Adrenal gland (tissue), 19 donors: ENCODE measurements at places on chromosomes 6 and 20. TPM values are rescaled to one million over a fixed set of nuclear protein-coding genes. Genes with fewer than 3 reads are reported as not detected.

The CDH26 gene
- total RNA-seq: not detected

The RIPPLY2 gene
- not detected for total RNA-seq

The CDSN gene
- total RNA-seq: not detected

DNA sequence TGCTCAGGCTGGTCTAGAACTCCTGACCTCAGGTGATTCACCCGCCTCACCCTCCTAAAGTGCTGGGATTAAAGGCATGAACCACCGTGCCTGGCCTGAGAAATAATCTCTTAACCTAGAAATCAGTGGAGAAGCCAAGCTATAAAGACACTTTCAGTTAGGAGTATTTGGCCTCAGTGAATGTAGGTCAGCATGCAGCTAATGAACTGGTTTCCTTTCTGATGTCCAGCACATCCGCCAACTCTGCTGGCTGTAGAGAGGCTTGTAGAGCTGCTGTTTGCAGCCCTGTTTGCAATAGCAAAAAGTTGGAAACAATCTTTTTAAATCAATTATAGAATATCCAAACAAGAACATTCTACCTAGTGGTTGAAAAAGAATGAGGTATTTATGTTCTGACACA, 42.4 kb upstream of the ELOVL5 start:
- H3K27ac ChIP-seq: peak overlapping the region; percentile 1
- no peaks in the 10 kb centered on the region for H3K36me3 ChIP-seq

DNA sequence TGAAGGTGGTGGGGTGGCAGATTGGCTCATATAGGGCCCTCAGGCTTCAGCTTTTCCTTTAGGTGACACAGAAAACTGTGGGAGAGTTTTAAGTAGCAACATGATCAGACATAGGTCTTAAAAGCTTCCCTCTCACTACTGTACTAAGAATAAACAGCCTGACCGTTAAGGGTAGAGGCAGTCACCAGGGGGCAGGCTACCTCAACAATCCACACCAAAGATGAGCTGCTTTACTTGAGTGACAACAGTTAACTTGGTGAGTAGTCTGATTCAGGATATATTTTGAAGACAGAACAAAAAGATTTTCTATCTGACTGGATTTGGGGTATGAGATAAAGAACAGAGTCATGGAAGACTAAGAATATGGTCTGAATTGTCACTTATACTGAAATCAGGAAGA, 193.1 kb upstream of the SHLD1 start:
- H3K27ac ChIP-seq: no peak overlapping the region
- H3K4me1 ChIP-seq: peaks cover 16% of the 10 kb centered on the region
- H3K27me3 ChIP-seq: no peaks in the 10 kb centered on the region
- no peaks in the 10 kb centered on the region for H3K36me3 ChIP-seq
- DNase-seq: peak; percentile 63
- no peak overlapping the region for H3K4me3 ChIP-seq

- H3K27me3 ChIP-seq: no peaks in the 10 kb centered on the region
- no peaks in the 10 kb centered on the region for H3K36me3 ChIP-seq
- no peak for DNase-seq
- H3K4me3 ChIP-seq: no peak overlapping the region
- H3K4me1 ChIP-seq: no peaks in the 10 kb centered on the region
Measured at GRCh38 chr20:57680934-57681914, 28.6 kb downstream of the PMEPA1 start.

DNA sequence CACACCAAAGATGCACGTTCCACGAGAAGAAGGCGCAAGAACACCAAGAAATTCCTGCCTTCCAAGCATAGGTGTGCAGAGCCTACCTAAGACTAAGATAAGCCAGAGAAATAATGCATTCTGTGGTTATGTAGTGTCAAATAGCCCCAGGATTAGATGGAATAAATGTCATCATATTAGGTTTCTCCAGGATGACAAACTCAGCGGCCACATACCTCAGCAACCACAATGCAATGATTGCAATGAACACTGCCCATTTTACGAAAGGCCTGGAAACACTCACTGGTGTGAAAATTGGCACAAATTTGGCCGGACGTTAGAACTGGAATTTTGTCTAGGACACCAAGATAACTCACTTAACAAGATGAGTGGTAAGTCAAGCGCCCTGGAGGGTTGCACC, 129.7 kb downstream of the SLC22A3 start:
- H3K27ac ChIP-seq: no peak overlapping the region
- H3K4me1 ChIP-seq: no peaks in the 10 kb centered on the region
- no peaks in the 10 kb centered on the region for H3K36me3 ChIP-seq
- H3K27me3 ChIP-seq: no peaks in the 10 kb centered on the region
- no peak for DNase-seq
- H3K4me3 ChIP-seq: no peak overlapping the region

DNA sequence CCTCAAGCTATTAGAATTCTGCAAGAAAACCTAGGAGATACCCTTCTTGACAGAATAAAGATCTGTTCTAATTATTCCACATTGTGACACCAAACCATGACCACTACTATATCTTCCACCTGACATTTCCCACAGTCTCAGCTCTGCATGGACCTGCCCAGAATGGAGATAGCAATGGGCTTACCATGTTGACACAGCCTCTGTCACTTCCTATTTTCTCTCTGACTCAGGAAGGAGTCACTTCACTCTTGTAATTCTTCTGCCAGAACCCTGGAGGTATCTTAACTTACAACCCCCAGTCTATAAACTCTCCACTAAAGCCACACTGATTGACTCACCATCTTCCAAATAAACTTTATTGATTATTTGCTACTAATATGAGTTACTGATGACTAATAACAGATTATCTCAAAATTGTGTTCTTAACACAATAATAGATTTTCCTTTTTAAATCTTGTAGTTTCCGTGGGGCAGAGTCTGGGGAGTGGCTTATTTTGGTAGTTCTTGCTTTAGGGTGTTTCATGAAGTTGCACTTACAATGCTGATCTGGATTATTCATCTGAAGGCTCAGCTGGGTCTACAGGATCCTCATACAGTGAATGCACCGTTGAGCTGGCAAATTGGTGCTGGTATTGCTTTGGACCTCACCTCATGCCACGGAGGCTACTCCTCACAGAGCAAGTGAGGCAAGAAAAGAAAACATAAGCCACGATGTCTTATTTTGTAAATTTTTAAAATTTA, 869.9 kb downstream of the KIF16B start:
- H3K27ac ChIP-seq: no peak overlapping the region
- no peaks in the 10 kb centered on the region for H3K27me3 ChIP-seq
- no peak for DNase-seq
- H3K4me1 ChIP-seq: no peaks in the 10 kb centered on the region

DNA sequence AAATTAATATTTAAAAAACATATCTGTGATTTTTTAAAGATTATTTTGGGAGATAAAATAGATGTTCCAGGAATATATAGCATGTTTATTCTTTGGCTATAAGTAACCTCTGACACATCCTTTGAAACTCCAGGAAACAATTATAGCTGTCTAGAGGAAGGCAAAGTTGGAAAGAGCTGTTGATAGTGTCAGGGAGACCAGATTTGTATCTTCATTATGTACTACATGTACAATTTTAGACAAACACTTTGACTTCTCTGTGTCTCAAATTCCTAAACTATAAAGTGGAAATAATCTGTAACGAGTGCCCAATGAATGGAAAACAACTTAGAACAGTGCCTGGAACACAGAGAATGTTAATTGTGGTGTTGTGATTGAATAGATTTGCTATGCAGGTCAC, 25.6 kb upstream of the ADGRG6 start:
- no peak overlapping the region for H3K4me3 ChIP-seq
- H3K27ac ChIP-seq: no peak overlapping the region
- no peaks in the 10 kb centered on the region for H3K36me3 ChIP-seq
- H3K4me1 ChIP-seq: no peaks in the 10 kb centered on the region

DNA sequence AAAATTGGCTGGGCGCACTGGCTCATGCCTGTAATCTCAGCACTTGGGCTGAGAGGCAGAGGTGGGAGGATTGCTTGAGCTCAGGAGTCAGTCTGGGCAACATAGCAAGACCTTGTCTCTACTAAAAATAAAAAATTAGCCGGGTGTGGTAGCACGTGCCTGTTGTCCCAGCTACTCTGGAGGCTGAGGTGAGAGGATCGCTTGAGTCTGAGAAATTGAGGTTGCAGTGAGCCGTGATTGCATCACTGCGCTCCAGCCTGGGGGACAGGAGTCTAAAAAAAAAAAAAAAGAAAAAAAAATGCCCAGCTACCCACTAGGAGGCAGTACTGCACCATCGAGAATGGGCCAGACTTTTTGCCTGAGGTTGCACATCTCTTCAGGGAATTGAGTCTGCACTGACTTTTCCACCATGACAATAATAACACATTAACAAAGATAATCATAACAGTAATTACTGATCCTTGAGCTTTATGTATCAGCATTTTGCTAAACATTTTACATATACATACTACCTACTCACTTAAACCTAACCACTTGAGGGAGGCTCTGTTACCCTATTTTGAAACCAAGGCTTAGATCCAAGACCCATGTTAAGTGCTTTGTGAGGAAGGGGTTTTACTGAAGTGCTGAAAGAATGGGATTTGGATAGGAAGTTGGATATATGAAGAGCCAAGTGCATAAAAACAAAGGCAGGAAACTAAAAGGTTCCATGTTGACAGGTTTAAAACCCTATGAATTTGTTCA, 21.0 kb downstream of the SRSF3 start:
- no peaks in the 10 kb centered on the region for H3K27me3 ChIP-seq
- H3K36me3 ChIP-seq: peaks cover 10% of the 10 kb centered on the region
- peaks cover 19% of the 10 kb centered on the region for H3K4me1 ChIP-seq
- DNase-seq: peak; percentile 58

DNA sequence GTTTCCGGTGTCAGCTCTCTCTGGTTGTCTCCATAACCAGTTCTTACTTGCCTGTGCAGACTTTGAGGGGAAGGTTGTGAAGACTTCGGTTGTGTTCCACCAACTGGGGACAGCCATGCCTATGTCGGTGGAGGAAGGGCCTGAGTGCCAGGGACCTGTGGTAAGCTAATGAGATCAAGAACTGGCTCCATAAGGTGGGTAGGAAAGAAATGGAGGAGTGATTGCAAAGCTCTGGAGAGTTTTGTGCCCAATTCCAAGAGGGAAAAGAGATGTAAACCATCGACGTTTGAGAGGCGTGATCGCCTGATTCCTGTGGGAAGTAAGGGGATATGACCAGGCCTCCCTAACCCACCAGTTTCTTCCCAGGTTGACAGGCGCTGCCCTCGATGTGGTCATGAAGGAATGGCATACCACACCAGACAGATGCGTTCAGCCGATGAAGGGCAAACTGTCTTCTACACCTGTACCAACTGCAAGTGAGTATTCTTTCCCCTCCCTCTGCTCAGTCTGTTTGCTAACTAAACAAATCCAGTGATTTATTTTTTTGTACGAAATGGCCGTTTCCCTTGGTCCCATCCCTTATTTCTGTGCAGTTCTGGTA, 893 bp downstream of the POLR1H start:
- no peaks in the 10 kb centered on the region for H3K27me3 ChIP-seq
- peaks cover 13% of the 10 kb centered on the region for H3K4me1 ChIP-seq
- H3K36me3 ChIP-seq: no peaks in the 10 kb centered on the region
- H3K4me3 ChIP-seq: peak overlapping the region; percentile 85
- H3K27ac ChIP-seq: peak overlapping the region; percentile 90
- DNase-seq: no peak

DNA sequence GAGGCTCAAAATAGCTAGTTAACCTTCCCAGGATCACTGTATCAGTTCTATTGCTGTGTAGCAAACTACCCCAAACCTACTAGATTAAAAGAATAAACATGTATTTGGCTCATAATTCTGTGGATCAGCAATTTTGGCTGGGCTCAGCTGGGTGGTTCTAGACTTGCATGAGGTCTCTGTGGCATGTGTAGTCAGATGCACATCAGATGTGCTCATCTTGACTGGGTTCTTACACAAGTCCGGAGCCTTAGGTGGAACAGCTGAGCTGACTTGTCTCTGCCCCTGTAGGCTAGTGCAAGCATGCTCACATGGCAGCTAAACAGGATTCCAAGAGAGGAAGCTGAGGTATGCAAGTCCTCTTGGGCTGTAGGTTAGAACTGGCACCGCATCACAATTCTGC, 173.2 kb upstream of the PRND start:
- H3K4me3 ChIP-seq: no peak overlapping the region
- no peaks in the 10 kb centered on the region for H3K27me3 ChIP-seq
- no peaks in the 10 kb centered on the region for H3K4me1 ChIP-seq
- no peak for DNase-seq
- no peak overlapping the region for H3K27ac ChIP-seq

DNA sequence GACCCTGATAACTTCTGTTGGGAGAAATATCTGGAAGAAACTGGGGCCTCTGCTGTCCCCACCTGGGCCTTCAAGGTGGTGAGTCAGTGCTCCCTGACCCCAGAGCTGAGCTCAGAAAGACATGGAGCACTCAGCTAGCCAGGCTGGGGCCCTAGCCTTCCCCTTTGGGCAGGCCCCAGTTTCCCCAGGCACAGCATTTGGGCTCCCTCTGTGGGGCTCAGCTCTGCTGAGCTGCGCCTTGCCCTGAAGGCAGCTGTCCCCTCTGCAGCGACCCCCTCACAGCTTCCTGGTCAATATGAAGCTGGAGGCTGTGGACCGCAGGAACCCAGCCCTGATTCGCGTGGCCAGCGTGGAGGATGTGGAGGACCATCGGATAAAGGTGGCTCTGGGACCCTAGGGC, 24.8 kb upstream of the SGK2 start:
- H3K4me1 ChIP-seq: no peaks in the 10 kb centered on the region
- H3K27me3 ChIP-seq: no peaks in the 10 kb centered on the region
- DNase-seq: no peak
- H3K36me3 ChIP-seq: no peaks in the 10 kb centered on the region
- no peak overlapping the region for H3K27ac ChIP-seq
